Osteoblast (primary cell): ENCODE measurements at places on chromosomes 2 and 18. TPM values are rescaled to one million over a fixed set of nuclear protein-coding genes. Genes with fewer than 3 reads are reported as not detected.

GRCh38 chr2:159096901-159097300 is 128.5 kb downstream of the TANC1 start:
- no peak overlapping the region for H3K4me3 ChIP-seq
- peaks cover 32% of the 10 kb centered on the region for H3K4me1 ChIP-seq
- no peak overlapping the region for H3K27ac ChIP-seq
- H3K27me3 ChIP-seq = no peaks in the 10 kb centered on the region

The PTCD3 gene
- total RNA-seq = 55.0 and 61.6 TPM in 2 replicates

GRCh38 chr2:98903767-98904485 is 32.1 kb downstream of the CRACDL start:
- H3K4me3 ChIP-seq = no peak overlapping the region
- no peaks in the 10 kb centered on the region for H3K27me3 ChIP-seq
- H3K27ac ChIP-seq = no peak overlapping the region
- peak; percentile 76 for DNase-seq
- peaks cover 7% of the 10 kb centered on the region for H3K4me1 ChIP-seq
- H3K36me3 ChIP-seq = no peaks in the 10 kb centered on the region

The PLA2R1 gene
- 19.2 and 19.9 TPM in 2 replicates for total RNA-seq

The CD8B2 gene
- total RNA-seq = not detected in 2 replicates

- DNase-seq = no peak
- H3K4me3 ChIP-seq = no peak overlapping the region
- H3K27ac ChIP-seq = no peak overlapping the region
- no peaks in the 10 kb centered on the region for H3K36me3 ChIP-seq
- peaks cover 6% of the 10 kb centered on the region for H3K27me3 ChIP-seq
- H3K4me1 ChIP-seq = no peaks in the 10 kb centered on the region
Measured at GRCh38 chr2:68404164-68404563, 39.1 kb downstream of the PLEK start.

DNA sequence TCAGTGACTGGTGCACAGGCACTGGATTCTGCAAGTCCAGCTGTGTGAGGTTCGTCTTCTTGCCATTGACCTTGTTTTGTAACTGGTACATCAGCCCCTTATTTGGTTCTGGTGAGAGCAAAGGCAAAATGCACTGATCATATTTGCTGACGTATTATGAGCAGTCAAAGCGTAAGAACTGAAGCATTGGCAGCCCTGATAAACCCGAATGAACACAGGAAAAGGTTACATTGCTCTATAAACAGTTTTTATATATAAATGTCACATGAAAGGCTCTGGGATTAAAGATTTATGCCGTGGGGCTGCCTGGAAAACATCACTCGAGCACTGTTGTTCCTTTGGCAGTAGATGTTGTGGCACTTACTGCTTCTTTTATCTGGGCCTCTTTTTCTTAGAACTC is 167.9 kb downstream of the IRS1 start:
- no peaks in the 10 kb centered on the region for H3K4me1 ChIP-seq
- H3K4me3 ChIP-seq = no peak overlapping the region
- no peak for DNase-seq
- H3K27me3 ChIP-seq = no peaks in the 10 kb centered on the region
- H3K36me3 ChIP-seq = no peaks in the 10 kb centered on the region

- no peak for DNase-seq
- no peak overlapping the region for H3K4me3 ChIP-seq
- no peaks in the 10 kb centered on the region for H3K27me3 ChIP-seq
- no peak overlapping the region for H3K27ac ChIP-seq
- peaks cover 11% of the 10 kb centered on the region for H3K4me1 ChIP-seq
Measured at GRCh38 chr2:134238371-134238770, 15.5 kb upstream of the MGAT5 start.

The MOGAT1 gene
- not detected in 2 replicates for total RNA-seq

DNA sequence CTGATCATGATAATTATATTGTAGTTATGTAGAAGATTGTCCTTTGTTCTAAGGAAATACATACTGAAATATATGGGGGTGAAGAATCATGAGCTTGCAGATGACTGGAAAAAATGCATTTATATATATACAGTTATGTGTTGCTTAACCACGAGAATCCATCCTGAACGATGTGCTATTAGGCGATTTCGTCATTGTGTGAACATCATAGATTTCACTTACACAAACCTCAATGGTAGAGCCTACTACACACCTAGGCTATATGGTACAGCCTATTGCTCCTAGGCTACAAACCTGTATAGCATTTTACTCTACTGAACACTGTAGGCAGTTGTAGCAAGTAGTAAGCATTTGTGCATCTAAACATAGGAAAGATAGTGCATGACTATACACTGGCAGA is 2.6 kb upstream of the ACAA2 start:
- H3K27ac ChIP-seq = no peak overlapping the region
- H3K27me3 ChIP-seq = no peaks in the 10 kb centered on the region
- H3K4me3 ChIP-seq = no peak overlapping the region
- peaks cover 21% of the 10 kb centered on the region for H3K4me1 ChIP-seq
- peaks cover 3% of the 10 kb centered on the region for H3K36me3 ChIP-seq

DNA sequence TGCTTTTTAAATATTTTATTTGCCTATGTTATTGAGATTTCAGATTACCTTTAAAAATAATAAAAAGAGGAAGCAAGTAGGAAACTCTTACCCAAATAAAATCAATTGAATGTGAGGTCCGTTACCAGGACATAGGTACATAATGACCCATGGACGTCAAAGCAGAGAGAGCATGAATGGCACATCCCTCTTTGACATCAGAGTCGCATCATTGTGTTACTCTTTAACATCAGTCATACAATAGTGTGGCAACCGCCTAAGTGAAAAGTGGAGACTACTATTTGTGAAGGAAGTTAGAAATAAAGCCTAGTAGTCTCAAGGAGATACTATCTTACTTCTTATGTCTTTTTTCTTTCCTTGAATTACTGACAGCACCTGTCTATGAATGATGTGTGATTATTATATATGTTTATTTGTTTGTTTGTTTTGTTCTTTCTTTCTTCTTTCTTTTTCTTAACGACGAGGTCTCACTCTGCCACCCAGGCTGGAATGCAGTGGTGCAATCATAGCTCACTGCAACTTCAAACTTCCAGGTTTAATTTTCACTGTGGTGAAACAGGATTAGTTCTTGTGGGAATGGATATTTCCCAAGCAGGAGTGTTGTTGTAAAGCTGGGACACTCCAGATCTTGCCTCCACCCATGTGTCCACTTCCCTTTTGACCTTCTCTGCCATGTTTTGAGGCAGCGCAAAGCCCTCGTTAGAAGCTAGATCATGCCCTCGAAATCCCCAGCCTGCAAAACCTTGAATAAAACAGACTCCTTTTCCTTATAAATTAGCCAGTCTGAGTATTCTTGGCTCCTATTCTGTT is 407.2 kb upstream of the NETO1 start:
- H3K4me3 ChIP-seq = no peak overlapping the region
- H3K4me1 ChIP-seq = no peaks in the 10 kb centered on the region
- no peak overlapping the region for H3K27ac ChIP-seq
- DNase-seq = no peak
- no peaks in the 10 kb centered on the region for H3K36me3 ChIP-seq

- no peak for DNase-seq
- H3K27me3 ChIP-seq = no peaks in the 10 kb centered on the region
- H3K4me3 ChIP-seq = no peak overlapping the region
Measured at GRCh38 chr2:81148323-81148722, 843.8 kb upstream of the LRRTM1 start.

The ONECUT2 gene
- under 0.01 TPM in 1 of 2 replicates, not detected in the other for total RNA-seq

- peaks cover 17% of the 10 kb centered on the region for H3K4me1 ChIP-seq
- no peak for DNase-seq
- no peaks in the 10 kb centered on the region for H3K27me3 ChIP-seq
- no peak overlapping the region for H3K27ac ChIP-seq
- no peak overlapping the region for H3K4me3 ChIP-seq
Measured at GRCh38 chr2:200777275-200777674, 34.4 kb upstream of the BZW1 start.

The ORC4 gene
- total RNA-seq = 22.4 and 24.8 TPM in 2 replicates

The CTIF gene
- total RNA-seq = 58.6 and 65.9 TPM in 2 replicates

The PLCD4 gene
- 2.5 and 4.4 TPM in 2 replicates for total RNA-seq
